ENCODE measurements at places on chromosomes 6 and 20. TPM values are rescaled to one million over a fixed set of nuclear protein-coding genes. Genes with fewer than 3 reads are reported as not detected.
A peak's percentile ranks its signal among the peaks of the same experiment; 100 is the strongest.

DNA sequence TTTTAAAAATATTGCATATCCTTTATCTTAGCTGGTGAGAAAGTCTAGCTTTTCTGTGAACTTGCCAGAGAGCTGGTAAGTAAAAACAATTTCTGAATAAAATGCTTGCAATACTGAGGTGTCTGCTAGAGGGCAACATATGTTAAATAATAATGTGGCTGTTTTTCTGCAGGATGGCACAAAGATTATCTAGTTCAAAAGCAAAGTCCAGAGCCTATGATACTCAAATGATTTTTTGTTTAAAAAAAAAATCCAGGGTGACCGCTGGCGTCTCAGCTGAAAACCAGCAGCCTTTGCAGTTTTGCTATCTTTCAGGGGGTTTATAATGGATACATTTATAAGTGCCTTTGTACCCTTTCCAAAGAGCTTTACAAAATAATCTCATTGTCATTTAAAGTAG is 194.9 kb downstream of the PHACTR1 start:
- no peak for DNase-seq

DNA sequence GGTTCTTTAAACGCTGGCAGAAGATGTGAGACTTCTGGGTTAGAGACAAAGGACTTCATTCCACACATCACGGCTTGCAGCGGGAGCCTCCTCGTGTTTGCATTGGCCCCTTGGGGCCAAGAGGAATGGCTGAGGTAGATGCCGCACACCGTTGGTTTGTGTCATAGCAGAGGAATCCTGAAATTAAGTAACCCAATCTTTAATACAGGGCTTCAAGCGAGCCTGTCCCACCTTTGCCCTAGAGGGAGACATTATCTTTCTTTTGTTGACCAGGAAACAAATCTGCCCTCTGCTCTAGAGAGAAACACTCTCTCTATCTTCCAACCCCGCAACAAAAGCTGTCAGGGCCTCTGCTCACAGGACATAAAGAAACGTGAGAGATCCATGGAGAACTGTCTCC is 277.5 kb upstream of the ZFP64 start:
- no peak for DNase-seq

- no peak for DNase-seq
These were observed 60.4 kb downstream of the SCAND1 start for GRCh38 chr20:35893942-35894341.

DNA sequence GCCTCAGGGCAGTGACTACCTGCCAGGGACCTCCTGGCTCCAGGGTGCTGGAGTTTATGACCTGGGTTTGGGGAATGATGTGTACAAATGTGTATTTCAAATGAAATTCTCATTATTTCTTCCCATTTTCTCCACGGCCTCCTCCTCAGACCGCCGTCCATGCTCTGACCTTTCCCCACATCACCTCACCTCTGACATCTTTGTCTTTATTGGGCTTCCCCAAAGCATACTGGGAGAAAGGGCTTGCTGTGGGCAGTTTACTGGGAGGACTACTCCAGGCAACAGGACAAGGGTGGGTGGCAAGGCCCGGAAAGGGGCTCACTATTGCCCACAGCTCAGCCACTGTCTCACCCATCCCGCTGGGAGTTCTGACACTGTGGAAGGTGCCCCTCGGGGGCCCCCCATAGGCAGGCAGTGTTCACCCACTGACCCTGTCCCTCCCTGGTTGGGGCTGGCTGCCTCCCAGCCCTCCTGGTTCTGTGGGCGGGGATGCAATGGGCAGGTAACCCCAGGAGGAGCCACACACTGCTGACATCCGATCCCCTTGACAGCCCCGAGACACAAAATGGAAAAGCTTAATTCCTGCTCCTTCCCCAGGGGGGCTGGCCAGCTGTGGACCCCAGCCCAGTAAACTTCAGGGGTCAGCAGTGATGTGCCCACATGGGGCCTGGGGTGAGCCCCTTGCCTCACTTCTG is 39.8 kb upstream of the CST7 start:
- DNase-seq = no peak

DNA sequence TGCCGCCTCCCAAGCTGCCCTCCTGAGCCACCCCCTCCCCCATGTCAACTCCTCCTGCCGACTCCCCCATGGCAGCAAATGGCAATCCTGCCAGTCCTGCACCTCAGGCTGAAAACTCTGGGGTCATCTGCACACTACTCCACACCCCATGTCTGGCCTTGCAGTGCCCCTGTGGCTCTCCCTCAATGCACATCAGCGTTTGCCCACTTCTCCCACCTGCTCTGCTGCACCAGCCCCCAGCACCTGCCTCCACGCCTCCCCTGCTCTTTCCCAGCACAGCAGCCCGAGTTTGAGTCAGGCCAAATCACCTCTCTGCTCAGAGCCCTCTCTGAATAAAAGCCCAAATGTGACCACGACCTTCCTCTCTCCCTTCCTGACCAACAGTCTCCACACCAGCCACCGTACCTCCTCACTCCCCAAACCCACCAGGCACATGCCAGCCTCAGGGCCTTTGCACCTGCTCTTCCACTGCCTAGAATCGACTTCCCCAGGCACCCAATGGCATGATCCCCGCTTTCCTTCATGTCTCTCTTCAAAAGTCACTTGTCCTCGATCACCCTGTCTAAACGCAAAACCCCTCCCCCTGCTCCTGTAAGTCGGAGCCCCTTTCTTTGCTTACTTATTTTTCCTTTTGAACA is 4.3 kb downstream of the PXDC1 start:
- DNase-seq = no peak

DNA sequence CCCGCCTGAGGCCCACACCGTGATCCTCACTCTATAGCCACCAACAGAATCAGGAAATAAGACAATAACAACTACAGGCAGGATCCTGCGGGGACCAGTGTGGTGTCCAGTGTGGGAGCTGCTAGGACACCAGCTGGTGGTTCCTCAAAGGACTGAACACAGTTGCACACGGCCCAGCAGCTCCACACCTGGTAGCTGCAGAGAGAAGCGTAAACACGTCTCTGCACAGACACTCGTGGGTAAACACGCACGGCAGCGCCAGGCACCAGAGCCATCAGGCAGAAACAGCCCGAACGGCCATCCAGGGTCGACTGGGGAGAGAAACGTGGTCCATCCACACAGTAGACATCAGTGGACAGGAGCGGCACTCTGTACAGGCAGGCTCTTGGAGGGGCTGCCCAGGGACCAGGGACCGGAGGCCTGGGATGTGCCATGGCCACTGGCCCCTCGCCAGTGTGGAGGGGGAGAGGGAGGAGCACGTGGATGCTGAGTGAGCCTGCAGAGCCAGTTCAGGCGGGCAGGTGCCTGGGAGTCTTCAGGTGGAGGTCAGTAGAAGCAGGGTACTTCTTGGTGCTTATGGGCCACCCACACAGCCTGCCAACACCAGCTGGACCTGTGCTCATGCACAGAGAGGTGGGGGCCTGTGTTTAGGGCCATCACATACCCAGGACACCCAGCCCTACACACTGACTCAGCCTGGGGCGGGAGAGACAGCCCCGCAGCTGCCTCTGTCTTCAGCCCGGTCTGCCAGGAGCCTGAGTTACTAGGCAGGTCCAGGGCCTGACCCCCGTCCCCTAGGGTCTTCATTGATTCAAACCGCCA is 7.4 kb upstream of the LAMA5 start:
- no peak for DNase-seq

DNA sequence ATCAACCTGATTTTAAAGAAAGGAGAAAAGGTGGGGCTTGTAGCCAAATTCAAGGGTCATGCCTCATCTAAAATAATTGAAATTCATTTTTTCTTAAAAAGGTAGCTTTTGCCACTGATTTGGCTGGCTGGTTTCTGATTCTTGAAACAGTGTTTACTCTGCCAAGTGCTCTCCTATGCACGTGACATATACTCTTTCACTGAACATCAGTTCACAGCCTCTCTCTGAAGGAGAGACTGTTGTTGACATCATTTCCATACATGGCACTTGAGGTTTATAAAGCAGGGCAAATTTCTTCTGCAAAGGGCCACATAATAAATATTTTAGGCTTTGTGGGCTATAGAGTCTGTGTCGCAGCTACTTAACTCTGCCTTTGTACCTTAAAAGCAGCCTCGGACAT is 40.4 kb upstream of the DOK5 start:
- no peak for DNase-seq

GRCh38 chr6:87590990-87591389 is 1.1 kb downstream of the ORC3 start:
- DNase-seq = no peak

GRCh38 chr20:48019496-48019895 is 234.2 kb upstream of the SULF2 start:
- DNase-seq = no peak

DNA sequence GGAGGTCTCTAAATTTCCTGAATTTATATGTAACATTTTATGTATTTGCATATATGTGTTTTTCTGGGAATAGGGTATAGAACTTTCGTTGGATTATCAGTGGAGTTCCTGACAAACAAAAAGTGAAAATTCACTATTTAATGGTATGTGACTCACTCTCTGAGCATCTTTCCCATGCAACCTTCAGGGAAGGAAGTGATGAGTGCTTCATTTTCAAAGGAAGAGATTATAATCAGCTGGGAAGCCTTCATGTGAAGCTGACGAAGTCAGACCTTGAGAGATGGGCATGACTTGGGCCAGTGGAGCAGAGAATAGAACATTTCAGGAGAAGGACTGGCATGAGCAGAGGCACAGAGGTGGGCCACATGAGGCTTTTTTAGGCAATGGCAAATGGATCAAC is 72.7 kb downstream of the FAXC start:
- DNase-seq = no peak

DNA sequence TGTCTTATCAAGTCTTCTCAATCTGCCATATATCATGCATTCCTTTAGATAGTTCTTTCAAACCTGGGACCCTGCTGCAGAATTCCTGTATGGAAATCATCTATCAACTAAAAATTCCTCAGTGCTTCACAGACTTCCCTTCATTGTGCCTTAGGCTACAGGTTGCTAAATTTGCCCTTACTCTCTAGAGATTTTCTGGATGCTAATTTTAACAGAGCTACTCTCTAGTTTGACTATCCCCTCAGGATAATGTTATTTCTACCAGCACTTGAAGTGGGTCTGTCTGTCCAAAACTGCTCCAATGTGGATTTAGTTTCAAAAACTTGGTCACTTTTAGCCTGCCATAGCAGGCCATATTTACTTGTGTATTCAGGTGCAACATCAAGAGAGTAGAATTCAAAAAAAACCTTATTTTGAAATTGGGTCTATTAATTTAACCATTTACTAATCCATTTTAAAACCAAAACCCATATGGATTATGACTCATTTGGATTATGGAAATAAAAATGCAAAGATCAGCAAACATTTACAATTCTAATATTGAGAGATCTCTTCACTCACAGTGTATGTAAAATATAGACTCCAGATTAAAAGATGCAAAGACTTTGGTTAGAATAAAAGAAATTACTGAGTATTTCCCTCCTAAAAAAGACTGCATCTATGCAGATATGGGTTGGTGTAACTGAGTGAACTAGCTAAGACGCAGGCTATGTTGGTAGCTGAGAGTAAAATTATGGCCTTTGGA is 13.9 kb upstream of the COX7A2 start:
- no peak for DNase-seq

DNA sequence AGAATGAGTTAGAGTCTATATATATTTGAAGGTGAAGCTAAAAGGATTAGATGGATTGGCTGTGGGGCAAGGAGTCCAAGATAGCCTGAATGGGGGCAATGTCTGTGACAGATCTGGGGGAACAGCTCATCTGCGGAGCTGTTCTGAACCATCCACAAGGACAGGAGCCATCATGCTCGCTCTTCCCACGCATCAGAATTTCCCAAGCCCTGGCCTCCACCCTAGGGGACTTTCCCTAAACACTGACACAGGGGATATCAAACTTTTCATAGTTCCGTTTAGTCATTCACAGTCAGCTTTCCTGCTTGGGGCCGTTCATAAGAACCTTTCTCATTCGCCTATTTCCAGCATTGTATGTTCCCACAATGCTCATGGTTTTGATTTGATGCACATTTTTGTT is 37.6 kb upstream of the CCN6 start:
- DNase-seq = no peak

DNA sequence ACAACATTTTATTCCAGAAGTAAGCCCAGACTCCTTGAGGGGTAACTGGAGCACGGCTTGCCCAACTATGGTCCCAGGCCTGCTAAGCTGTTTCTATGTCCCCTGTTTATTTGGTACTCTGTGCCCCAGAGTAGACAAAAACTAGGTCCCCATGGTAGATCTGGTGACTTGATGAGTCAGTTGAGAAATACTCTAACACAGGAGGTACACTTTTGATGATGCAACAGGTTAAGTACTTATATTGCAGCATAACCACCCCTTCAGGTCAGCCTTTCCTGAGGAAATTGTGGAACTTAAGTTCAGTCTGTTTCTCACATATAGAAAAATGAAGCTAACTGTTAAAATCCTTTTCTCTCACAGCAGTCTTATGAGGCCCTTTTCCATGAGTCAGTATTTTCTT is 19.6 kb downstream of the TTPAL start:
- no peak for DNase-seq

DNA sequence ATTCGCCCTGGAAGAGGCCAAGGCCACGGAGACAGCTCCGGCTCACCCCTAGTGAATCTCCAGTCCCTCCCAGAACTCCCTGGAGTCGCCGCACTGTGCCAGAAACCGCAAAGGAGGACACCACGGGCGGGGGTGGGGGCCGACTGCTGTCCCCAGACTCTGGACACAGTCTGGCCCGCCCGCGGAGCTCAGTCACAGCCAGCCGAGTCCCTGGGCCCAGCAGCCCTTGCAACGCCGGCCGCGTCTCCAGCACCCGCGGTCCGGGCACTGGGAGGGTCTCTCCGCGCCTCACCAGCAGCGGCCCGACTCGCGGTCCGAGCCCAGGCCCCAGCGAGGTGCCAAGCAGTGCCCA is 518 bp downstream of the PEX6 start:
- DNase-seq = no peak

GRCh38 chr6:116385459-116385802 is 14.7 kb downstream of the DSE start:
- no peak for DNase-seq

GRCh38 chr20:47989957-47990356 is 204.7 kb upstream of the SULF2 start:
- DNase-seq = peak; percentile 45

GRCh38 chr6:17656644-17657043 is 50.1 kb downstream of the NUP153 start:
- DNase-seq = no peak

DNA sequence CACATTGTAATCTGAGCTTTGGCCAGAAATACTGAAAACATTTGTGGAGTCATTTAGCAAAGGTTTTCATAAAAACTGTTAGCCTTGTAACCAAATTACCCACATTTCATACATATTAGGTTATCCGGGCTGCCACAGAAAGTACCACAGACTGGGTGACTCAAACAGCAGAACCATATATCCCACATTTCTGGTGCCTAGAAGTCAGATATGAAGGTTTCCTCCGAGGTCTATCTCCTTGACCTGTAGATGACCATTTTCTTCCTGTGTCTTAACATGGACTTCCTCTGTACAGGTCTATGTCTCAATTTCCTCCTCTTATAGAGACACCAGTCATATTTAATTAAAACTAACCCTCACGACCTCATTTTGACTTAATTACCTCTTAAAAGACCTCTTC is 49.5 kb upstream of the SMIM28 start:
- no peak for DNase-seq

RAET1L gene
- not detected for polyA plus RNA-seq

PBOV1 gene
- polyA plus RNA-seq = not detected

RAMACL gene
- polyA plus RNA-seq = 0.37 TPM

TGM2 gene
- polyA plus RNA-seq = 360 TPM

POU5F1 gene
- 4.4 TPM for polyA plus RNA-seq

BMP6 gene
- 3.8 TPM for polyA plus RNA-seq

BTNL2 gene
- not detected for polyA plus RNA-seq

TMEM74B gene
- polyA plus RNA-seq = 0.42 TPM

CDK5RAP1 gene
- 22.6 TPM for polyA plus RNA-seq

All from urinary bladder (tissue), 4 donors.